ENCODE measurements at places on chromosomes 16 and 17.

DNA sequence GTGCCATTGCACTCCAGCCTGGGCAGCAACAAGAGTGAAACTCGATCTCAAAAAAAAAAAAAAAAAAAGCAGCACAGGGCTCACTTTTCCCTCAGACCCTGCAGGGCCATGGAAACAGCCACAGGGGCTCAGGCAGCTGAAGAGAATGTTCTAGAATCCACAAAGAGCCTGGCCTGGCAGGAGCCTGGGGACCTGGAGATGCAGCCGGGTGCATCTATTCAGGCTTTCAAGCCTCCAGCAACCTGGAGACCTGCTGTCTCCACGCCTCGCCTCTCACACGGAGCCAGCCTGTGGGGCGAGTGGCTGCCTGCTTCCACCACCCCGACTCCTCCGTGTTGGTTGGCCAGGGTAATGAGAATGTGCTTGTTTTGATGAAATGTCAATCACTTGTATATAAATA lies 44.0 kb upstream of the MEAK7 start:
- no peak for DNase-seq

DNA sequence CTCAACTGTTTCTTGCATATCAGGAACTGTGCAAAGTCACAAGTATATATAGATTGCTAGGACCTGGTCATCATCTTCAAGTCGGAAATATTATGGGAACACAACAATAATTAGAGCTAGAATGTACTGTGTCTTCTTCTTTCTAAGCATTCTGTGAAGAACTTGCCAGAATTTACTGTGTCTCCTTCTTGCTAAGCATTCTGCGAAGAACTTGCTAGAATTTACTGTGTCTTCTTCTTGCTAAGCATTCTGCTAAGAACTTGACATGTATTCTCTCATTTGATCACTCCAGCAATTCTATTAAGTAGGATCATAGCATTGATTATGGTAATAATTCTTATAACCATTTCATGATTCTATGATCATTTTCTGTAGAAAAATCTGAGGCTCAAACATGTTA lies 231.7 kb downstream of the FOXL1 start:
- no peak for DNase-seq

GRCh38 chr16:78444-79150 lies 572 bp downstream of the MPG start:
- DNase-seq, result no peak

GRCh38 chr17:10316801-10317542 lies 55.8 kb downstream of the MYH13 start:
- DNase-seq, result peak; percentile 28

DNA sequence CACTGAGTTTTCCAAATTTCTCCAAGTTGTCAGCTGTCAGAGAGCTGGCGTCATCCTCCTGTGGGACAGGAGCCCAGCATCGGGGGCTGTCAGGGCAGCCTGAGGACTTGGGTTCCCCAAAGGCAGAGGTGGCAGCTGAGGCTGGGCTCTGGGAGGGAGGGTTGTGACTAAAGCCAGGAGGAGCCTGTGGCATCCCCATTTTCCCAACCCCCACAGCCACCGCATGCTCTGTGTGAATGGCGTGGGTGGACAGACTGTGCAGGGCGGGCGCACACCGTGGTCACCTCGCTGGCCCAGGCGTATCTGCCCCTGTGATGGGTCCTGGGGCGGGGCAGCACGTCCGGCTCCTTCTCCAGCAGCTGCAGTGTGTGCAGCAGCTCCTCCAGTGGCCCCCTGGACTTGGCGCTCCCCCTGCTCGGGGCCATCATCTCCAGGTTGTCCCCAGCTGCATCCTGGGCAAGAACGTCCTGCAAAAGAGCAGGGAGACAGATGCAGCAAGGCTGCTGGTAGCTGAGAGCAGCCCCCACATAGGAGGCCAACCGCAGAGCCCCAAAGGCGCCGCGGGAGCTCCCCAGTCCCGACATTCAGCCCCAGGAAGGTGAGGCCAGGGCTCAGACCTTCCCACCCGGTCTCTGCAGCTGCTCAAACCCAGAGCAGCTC lies 24.8 kb downstream of the CEP131 start:
- DNase-seq, result no peak

- DNase-seq, result no peak
Measured at GRCh38 chr16:54129810-54130209, 156.8 kb downstream of the IRX3 start.

DNA sequence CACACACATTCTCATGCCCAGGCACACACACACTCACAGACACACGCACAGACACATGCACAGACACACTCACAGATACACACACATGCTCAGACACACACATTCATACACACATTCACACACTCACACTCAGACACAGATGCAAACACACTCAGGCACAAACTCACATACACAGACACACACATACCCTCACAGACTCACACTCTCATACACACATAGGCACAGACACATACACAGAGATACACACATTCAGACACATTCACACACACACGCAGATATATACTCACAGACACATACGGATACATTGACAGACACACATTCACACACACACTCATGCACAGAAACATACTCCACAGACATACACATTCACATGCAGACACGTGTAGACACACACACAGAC lies 89.6 kb downstream of the RBFOX3 start:
- DNase-seq, result no peak

- DNase-seq, result no peak
Measured at GRCh38 chr16:57029161-57030160, 40.1 kb downstream of the NLRC5 start.

- DNase-seq, result no peak
Measured at GRCh38 chr17:30368912-30369720, 9.6 kb upstream of the CPD start.
